ENCODE measurements at places on chromosomes 2 and 18.

DNA sequence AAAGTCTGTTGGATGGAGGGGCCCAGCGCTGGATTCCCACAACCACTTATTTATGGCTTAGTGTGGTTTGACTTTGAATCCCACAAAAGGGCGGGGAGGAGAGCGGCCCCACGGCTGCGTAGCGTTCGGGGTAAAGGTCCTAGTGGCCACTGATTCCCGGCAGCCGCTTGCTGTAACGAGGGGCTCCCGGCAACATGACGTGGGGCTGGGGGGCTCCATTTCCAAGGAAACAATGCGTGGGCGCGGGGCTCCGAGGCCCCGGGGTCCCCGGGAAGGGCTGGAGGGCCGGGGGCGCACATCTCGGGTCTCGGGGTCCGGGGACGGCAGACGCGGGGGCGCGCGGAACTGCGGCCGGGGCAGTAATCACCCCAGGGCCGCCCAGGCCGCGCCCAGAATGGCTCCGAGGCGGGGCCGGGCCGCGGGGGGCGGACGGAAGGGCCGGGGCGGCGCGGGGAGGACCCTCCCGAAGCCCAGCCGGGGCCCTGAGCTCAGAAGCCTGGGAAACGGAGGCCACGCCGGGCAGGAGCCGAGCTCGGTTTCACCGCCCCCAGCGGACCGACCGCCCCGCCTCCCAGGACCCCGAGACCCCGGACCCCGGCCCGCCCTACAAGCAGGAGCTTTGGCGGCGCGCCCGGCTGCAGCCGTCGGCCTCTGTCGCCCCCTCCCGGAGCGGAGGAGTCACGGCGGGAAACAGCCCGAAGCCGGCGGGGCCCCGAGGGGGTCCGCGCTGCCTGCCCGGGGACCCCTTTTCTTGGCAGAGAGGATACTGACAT, 11.9 kb upstream of the MLPH start:
- peak; percentile 64 for DNase-seq

DNA sequence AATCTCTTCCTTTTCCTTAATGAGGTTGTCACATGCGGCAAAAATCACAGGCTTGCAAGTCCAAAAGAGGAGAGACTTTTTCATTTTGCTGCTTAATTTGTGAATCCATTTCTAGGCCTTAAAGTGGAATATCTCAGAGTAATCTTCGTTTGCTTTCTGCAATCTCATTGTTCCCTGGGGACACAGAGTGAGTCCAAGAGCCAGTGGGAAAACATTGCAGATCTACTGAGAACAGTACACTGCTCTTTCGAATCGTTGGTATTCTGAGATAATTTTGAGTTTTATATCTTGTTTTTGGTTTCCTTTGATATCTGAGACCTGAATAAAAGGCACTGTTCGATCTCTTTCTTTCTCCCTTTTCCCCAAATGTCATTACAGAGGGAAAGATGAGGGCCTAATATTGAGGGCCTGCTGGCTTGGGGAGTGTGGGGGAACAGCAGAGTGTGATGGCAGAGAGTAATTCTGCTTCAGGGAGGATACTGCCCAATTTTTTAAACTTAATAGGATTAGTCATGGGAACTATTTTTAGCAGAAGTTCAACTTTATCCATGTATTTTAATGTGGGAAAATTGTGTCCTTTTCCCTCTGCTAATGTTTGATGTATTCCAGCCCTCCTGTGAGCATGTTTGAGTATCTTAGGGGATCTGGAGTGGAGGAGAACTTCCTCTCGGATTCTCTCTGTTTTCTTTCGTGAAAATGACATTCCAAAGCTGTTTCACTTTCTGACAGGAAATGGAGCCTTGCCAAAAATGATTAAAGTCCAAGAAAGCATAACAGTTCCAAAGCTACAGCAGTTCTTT, 418.2 kb upstream of the ZEB2 start:
- DNase-seq = no peak

GRCh38 chr2:117523711-117524238, 290.7 kb upstream of the DDX18 start:
- DNase-seq = no peak

- no peak for DNase-seq
Observed at GRCh38 chr2:105540642-105541041, 141.8 kb upstream of the FHL2 start.

DNA sequence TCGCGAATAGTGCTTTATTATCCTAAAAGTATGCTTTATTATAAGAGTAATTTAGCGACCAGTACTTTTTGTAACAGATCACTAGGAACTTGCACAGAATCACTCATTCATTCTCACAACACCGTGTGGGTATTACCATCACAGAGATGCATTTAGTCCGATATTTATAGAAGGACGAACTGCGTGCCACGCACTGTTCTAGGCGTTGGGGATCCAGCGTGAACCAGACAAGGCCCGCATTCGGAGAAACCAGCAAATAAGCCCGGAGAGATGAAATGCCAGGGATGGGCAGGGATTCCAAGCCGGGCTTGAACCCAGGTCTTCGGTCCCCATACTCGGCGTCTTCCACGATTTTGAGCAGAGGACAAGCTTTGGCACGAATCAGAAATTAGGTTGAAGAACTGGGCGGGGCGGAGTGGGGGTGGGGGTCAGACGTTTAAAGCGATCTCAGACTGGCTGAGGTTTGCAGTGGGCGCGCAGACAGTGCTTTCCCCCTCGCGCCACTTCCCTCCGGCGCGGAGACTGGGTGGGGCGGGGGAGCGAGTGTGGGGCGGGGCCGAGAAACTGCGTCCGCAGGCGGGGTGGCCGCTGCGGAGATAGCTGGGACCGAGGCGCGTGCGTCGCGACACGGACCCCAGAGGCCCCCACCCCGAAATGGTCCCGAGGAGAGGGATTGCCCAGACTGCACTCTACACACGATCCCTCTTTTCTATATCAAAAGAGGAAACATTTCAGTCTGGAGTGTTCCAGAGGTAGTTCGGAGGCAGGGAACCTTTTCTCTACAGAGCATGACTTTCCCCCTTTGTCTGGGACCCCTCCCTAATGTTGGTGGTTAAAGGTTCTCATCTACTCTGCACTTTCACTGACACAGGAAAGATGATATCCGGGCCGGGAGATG, 1.1 kb upstream of the CXCR4 start:
- DNase-seq = peak; percentile 83
